ENCODE measurements at places on chromosomes 6 and 20. TPM values are rescaled to one million over a fixed set of nuclear protein-coding genes. Genes with fewer than 3 reads are reported as not detected.

SYNDIG1 gene
- total RNA-seq = 16.7 TPM

QKI gene
- total RNA-seq = 317 TPM

SALL4 gene
- total RNA-seq = 0.09 TPM

OTOR gene
- total RNA-seq = not detected

COX4I2 gene
- total RNA-seq = 12.6 TPM

NRSN1 gene
- not detected for total RNA-seq

VNN1 gene
- 1.1 TPM for total RNA-seq

HLA-DQA2 gene
- 3.5 TPM for total RNA-seq

AVP gene
- total RNA-seq = not detected

EDN3 gene
- total RNA-seq = not detected

NHLRC1 gene
- total RNA-seq = 1.6 TPM

RAE1 gene
- total RNA-seq = 14.5 TPM

LY6G6C gene
- not detected for total RNA-seq

DNA sequence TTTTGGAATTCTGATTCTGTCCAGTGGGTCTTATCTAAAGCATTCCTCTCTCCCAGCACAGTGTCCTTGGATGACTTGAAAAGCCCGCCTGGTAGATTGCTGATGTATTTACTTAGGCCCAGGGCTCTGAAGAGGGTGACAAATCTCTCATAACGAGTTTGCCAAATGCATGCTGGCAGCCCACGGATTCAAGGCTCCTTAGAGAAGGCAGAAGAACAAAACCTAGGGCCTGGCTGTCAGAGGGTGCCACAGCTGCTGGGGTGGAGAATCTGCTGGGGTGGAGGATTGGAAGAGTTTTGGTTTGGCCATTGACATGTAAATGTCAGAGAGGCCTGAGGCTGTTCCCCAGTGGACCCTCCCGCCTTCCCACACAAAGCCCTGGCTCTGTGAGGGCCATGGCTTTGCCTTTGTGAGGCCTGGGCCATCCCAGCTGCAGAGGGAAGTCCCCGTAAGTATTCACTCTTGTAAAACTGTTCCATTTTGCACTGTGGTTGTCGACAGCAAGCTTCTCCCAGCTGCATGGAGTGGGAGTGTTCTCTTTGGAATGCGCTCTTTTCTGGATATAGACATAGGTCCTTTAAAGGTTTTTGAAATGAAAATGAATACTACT lies 50.3 kb downstream of the ANKRD6 start:
- DNase-seq = peak; percentile 42

- DNase-seq = no peak
Observed at GRCh38 chr6:106825156-106825555, 149.4 kb downstream of the CD24 start.

DNA sequence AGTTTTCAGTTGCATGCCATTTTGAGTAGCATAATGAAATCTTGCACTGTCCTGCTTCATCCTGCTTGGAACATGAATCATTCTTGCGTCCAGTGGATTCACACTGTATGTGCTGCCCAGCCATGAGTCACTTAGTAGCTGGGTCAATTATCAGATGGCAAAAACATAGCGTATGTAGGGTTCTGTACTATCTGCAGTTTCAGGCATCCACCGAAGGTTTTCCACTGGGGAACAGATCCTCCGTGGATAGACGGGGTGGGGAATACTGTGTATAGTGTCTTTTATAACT lies 61.4 kb downstream of the IL22RA2 start:
- DNase-seq = no peak

DNA sequence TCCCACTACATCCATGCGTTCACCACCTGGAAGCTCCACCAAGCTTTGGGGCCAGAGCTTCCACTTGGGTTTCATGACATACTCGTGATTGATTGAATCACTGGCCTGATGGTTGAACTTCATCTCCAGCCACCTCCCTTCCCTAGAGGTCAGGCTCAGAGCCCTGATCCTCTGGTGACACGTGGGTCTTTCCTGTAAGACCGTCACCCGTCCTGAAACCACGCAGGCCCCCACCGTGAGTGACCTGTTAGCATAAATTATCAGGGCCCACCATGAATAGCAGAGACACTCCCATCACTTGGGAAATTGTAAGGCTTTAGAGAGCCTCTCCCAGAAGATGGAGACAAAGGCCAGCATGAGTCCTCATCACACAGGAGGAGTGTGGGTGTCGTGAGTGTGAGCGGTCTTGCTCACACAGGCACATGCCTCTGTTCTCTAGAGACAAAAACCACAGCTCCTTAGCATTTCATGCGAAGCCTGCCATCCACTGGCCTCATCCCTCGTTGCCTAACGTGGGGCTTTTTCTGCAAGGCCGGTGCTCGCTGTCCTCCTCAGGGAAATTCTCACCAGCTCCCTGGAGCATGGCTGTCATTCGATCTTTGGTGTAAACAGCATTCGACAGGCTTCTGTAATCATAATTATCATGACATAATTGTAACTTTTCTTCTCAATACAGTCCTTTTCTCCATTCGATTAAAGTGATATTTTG lies 65.1 kb upstream of the DUSP22 start:
- no peak for DNase-seq

GRCh38 chr20:61584851-61585250 lies 332.8 kb downstream of the CDH4 start:
- DNase-seq = peak; percentile 61

DNA sequence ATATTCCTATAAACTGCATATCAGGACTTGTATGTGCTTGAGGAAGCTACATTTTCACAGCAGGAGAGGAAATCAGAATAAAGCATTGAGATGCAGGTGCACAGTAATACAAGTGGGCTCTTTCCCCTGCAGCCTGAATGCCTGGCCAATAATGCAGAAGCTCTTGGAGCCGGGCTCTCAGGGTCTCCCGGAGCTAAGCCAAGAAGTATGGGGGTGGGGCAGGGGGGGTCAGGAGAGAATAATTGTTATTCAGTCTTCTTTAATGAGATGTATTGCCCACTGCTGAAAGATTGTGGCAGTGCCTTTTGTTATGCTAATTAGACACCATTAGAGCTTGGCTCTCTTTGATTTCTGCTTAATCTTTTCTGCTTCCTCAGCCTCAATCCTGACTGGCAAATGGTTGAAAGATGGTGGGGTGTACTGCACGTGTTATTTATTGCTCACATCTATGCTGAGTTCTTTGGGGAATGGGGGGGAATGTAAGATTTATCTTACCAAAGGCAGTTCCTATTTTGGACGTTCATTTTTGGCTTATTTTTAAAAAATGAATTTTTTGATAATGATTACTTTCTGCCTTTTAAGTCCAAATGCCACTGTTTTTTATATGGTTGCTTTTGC lies 407.6 kb upstream of the SOX4 start:
- no peak for DNase-seq

DNA sequence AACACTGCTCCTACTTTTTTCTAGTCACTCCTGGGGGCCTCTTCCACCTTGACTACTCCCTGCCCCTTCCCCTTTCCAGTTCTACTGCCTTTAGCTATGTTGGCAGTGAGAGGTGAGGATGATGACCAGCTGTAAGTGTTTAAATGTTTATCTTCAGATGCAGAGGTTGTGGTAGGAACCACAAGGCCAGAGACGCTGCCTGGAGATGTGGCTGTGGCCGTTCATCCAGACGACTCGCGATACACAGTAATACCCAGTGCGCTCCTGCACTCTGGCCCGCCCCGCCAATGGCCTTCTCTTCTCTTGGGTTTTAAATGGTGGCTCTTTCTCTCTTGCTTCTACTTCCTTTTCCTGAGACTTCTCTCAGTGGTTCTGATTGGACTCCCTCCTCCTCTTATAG lies 4.6 kb downstream of the VARS2 start:
- DNase-seq = no peak

- no peak for DNase-seq
Observed at GRCh38 chr20:5524896-5525295, 208.1 kb upstream of the PROKR2 start.

DNA sequence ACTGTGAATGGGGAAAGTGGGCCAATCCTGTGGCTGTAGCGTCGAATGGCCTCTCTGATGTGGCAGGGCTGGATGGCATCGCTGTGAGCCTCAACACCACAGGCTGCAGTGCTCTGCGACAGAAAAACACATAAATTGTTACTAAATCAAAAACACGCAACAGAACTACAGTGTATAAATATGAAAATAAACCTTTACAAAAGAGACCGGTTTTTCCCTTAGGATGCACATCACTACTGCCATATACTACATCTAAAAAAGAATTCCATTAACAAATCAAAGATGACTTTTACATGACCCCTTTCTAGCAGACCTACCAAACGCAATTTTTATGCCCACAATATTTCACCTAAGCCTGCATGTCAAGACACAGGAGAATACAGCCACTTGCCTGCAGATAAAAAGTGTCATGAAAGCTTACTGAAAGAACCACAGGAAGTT lies 395.5 kb upstream of the RUNX2 start:
- DNase-seq = no peak

- no peak for DNase-seq
Observed at GRCh38 chr6:144094731-144095133, 641 bp downstream of the SF3B5 start.

- no peak for DNase-seq
Observed at GRCh38 chr6:74735304-74735703, 470.5 kb downstream of the COL12A1 start.

- DNase-seq = peak; percentile 37
Observed at GRCh38 chr6:154732538-154733182, 556 bp upstream of the SCAF8 start.

DNA sequence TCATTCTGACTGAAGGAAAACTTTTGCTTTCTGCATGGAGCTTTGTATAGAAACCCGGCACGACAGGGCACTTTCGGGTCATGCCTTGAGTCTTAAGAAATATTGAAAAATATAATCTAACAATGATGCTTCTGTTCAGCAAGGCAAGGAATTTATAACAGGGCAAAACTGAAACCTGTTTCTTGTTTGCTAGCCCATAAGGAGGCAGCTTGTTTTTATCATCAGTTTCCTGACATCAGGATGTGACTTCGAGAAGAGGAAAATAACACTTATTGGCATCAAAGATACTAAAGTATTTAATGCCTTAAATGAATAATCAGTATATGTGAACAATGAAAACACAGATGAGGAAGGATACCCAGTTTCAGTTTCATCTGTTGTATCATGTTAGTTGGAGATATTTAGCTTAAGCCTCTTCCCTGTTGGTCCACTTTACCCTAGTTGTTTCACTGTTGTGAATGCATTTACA lies 146.5 kb downstream of the CDKAL1 start:
- no peak for DNase-seq

GRCh38 chr6:135282395-135282794 lies 101.3 kb downstream of the MYB start:
- no peak for DNase-seq

DNA sequence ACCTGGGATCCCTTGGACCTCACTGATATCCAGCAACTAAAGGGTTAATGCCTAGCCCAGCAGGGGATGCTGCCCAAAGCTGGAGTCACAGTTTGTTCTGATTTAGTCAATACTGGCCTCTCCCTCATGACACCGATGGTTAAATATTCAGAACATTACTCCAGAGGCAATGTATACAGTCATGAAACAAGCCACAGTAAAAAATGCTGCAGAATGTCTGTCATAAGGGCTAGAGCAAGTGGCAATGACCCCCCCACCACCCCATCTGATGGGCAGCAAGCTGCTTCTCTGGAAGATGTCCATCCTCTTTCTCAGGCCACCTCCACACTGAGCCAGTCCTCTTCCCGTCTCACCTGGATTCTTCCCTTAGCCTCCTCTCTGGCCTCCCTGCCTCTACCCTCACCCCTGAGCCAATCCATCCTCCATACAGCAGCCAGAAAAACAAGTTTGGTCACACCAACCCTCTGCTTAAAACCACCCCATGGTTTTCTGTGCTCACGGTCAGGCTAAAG lies 99.0 kb upstream of the KCNG1 start:
- DNase-seq = no peak

- DNase-seq = no peak
Observed at GRCh38 chr6:169884158-169884557, 132.7 kb downstream of the ERMARD start.

DNA sequence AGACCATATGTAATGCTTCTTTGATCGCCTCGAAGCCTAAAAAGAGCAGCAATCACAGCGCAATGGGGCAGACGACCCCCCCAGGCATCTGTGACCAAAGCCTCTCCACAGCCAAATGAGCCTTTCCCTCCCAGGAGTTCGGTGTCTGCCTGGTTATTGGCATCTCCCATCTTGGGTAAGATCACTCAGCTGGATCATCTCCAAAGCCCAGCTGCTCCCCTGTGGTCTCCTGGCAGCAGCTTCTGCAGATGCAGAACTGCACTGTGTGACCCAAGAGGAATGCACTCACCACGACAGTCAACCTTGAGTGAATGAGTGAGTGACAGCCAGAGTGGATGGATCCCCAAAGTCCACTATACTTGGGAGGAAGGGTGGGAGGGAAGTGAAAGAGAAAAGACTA lies 44.8 kb upstream of the IYD start:
- DNase-seq = no peak

DNA sequence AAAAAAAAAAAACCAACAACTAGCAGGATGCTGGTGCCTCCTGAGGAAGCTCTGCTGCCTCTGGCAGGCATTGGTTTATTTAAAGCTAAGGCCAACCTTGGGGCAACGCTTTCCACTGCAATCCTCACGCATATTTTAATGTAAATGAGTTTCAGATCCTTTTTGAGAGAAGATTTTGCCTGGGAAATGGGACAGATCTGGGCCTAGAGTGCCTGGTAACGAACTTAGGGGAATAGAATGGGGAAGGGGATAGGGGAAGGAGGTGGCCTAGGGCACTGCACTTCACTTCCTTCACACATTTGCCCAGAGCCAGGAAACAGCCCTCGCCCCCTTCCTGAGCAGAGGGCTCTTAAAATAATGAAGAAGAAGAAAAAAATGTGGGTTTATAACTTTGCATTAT lies 132.7 kb upstream of the TMEM170B start:
- DNase-seq = no peak

DNA sequence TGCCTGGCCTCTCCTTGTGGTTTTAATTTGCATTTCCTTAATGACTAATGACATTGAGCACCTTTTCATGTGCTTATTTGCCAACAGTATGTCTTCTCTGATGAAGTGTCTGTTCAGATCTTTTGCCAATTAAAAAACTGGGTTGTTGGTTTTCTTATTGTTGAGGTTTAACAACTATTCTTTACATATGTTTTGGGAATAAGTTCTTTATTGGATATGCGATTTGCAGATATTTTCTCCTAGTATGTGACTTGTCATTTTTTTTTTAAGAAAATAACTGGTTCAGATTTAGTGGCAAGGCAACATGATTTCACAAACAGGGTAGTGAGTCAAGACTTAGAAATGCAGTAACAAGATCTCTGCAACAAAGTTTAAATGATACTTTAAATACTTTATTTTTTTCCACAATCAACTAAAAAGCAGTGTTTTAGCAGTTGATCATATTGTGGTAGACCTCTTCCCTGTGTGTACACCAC lies 67.8 kb downstream of the TIAM2 start:
- DNase-seq = no peak

- DNase-seq = no peak
Observed at GRCh38 chr20:21352703-21353102, 44.6 kb downstream of the NKX2-4 start.

- no peak for DNase-seq
Observed at GRCh38 chr20:8353512-8353911, 221.4 kb downstream of the PLCB1 start.

- no peak for DNase-seq
Observed at GRCh38 chr20:57407541-57407956, 16.4 kb downstream of the RBM38 start.

- peak; percentile 70 for DNase-seq
Observed at GRCh38 chr6:112443179-112444065, 96.3 kb downstream of the RFPL4B start.

Data from left cardiac atrium (tissue), 4 donors.